Dermis blood vessel endothelial cell (primary cell): ENCODE measurements at places on chromosomes 1 and 21. TPM values are rescaled to one million over a fixed set of nuclear protein-coding genes. Genes with fewer than 3 reads are reported as not detected.

DNA sequence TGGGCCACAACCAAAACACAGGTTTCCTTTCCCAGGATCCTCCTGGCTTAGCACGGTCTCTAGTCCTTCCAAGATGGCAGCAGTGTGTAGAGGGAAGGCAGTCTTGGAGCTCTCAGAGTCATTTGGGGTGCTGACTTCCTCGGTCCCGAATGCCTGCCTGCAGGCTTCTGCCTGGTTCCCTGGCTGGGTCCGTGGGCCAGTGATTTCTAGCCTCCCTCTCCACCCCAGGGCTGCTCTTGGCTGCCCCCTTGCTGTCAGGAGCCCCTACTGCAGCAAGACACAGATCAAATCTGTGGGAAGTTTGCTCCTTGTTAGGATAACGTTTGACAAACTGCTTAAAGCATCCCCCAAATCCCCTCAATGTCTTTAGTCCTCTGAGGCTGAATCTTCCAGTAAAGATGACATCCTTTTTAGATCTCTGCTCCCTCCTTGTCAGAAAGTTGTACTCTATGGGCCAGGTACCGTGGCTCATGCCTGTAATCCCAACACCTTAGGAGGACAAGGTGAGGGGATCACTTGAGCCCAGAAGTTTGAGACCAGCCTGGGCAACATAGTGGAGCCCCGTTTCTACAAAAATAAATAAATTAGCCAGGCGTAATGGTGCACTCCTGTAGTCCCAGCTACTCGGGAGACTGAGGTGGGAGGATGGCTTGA lies 272.5 kb downstream of the RRAGC start:
- peak; percentile 64 for DNase-seq

GRCh38 chr1:6352138-6352563 lies 41.4 kb downstream of the ACOT7 start:
- no peak for DNase-seq

Gene HPCAL4
- under 0.01 TPM in 1 of 2 replicates, not detected in the other for total RNA-seq

Gene ATG4C
- total RNA-seq = 9.5 and 10.2 TPM in 2 replicates

Gene RGSL1
- total RNA-seq = not detected in 2 replicates

Gene PCNX2
- total RNA-seq = 0.51 and 0.60 TPM in 2 replicates

Gene SPATA1
- 0.65 and 2.0 TPM in 2 replicates for total RNA-seq

Gene CSMD2
- under 0.01 TPM in 1 of 2 replicates, not detected in the other for total RNA-seq

Gene PGLYRP3
- not detected in 2 replicates for total RNA-seq
